ENCODE measurements at places on chromosomes 4 and X.

- no peak for DNase-seq
Measured at GRCh38 chr4:32826169-32826568, 2106.0 kb downstream of the PCDH7 start.

- no peak for DNase-seq
Measured at GRCh38 chr4:71663780-71664179, 120.1 kb downstream of the GC start.

GRCh38 chr4:82650868-82651267 lies 89.1 kb upstream of the TMEM150C start:
- no peak for DNase-seq

- no peak for DNase-seq
Measured at GRCh38 chrX:27575565-27575964, 14.6 kb upstream of the DCAF8L2 start.

DNA sequence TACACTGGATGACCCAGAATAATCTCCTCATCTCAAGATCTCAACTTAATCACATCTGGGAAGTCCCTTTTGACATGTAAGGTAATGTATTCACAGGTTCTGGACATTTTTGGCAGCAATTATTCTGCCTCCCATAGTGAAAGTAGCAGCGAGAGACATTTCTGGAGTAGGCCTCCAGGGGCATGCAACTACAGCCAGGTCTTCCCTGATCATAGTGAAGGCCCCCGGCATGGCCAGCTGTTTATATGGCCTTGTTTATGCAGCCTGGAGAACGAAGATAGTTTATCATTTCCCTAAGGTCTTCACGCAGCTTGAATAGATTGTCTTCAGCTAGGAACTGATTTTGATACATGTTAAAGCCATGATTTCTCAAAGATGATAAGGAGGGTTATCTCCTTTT lies 139.9 kb downstream of the RNF150 start:
- DNase-seq, result no peak

DNA sequence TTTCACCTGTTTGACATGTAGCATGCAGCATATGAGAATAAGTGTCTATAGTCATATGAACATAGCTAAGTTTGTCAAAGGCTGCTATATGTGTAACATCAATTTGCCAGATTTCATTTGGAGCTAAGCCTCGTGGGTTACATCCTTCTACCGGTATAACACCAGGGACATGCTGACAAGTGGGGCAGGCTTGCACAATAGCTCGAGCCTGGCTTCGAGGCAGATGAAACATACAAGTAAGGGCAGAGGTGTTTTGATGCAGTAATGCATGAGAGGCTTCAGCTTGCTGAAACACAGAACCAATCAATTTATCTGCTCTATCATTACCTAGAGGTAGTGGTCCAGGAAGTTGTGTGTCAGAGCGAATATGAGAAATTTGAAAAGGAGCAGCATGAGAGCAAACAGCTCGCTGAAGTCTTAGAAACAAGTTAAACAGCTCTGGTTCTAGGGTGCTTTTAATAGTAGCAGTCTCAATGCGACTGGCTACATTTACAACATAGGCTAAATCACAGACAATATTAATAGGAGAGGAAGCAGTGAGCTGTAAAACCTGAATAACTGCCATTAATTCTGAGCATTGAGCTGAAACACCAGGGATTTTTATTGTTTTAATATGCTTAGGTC lies 14.9 kb upstream of the UGDH start:
- no peak for DNase-seq

GRCh38 chr4:52298444-52298843 lies 247.3 kb downstream of the SPATA18 start:
- no peak for DNase-seq

GRCh38 chr4:75545526-75545925 lies 10.3 kb upstream of the ODAPH start:
- DNase-seq, result no peak

DNA sequence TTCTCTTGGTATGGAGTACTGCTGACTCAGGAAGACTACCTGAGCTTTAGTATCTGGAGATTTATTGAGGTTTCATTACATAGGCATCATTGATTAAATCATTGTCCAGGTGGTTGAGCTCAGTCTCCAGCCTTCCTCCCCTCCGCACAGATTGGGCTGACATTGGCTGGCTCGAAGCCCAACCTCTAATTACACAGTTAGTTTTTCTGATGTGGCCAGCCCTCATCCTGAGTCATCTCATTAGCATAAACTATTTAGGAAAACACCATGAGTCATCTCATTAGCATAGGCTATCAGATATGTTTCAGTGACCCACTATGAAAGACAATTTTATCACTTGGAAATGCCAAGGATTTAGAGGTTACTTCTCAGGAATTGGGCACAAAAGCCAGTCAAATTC lies 93.9 kb upstream of the ANKRD50 start:
- no peak for DNase-seq

DNA sequence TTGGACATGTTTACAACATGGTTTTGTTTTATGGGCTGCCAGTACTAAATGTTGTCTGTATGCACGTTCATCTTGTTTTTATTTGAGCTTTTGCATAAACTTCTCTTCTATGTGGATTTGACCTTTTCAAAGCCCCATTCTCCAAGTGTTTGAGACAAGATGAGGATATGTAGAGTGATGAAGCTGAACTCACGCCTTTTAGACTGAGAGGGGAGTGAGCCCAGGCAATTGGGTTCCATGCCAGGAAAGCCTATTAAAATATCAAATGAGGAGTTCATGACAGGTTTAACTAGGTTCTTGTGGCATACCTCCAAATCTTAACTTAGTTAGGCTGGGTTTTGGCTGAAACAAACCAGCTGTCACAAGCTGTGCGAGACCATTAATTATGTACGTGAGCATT lies 170.4 kb upstream of the LDB2 start:
- no peak for DNase-seq

DNA sequence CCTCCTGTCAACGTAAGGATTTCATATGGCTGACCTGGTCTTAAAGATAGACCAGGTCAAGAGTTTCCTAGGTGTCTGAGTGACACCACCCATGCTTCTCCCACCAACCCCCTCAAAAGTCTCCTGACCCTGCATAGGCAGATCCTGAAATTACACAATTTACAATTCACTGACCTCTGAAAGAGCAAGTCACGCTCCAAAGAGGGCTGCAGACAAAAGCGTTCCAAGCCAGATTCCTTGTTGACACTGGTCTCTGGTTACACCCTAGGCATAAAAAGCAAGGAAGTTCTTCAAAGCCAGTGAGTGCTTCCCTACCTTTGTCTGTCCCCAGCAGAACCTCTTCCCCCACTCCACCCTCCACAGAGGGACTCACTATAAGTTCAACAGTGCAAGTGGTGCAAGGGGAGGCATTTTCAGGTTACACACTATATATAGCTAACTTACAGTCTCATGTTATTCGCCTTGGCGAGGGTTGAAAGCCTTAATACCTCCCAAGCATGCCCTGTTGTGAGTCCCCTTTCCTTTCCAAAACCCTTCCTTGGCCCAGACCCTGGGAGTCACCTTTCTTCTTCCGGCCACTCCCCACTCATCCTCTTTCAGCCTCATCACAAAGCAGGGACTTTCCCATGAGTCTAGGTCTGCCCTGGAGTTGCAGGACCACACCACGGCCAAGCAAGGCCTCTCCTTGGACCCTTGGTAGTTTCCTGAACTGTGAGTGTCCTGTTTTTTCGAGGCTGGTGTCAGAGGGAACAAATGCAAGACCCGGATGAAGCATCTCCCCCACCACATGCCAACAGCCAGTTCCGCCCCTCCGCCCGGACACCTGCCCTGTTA lies 58.0 kb upstream of the KLF3 start:
- DNase-seq, result no peak

- DNase-seq, result no peak
Measured at GRCh38 chr4:123397144-123398065, 810 bp downstream of the SPRY1 start.

DNA sequence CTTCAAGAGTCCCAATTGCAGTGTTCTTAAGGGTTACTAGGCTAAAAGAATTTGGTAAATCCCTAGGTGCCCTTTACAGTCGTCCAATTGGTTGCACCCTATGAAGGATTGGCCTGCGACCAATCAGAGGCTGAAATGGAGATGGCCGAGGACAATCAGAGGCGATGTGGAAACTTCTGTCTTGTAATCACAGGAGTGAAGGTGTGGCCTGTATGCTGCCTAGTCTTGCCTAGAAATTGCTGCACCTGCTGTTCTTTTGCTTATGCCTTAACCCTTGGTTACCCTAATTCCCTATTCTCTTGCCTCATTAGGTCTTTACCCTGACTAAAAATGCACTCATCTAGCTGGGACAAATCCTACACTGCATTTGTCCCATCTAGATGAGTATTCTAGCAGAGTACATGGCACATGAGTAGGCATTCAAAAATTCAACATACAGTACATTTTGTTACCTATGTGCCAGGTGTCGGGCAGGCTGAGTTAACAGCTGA lies 1.0 kb upstream of the DCK start:
- no peak for DNase-seq

DNA sequence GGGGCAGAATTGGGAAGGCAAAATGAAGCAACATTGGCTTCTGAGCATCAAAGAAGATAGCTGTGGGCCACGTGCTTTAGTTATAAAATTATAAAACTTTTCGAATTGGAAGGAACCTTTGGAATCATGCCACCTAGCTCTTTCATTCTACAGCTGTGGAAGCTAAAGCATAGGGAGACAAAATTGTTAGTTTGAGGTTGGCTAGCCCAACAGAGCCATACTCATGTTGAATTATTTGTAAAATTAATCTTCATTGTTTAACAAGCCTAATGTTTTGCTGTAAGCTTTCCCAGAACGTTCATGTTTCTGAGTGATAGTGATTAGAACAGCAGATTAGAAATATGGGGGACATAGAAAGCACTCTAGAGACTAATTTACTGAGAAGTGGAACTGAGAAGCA lies 35.9 kb downstream of the HHIP start:
- DNase-seq, result no peak

DNA sequence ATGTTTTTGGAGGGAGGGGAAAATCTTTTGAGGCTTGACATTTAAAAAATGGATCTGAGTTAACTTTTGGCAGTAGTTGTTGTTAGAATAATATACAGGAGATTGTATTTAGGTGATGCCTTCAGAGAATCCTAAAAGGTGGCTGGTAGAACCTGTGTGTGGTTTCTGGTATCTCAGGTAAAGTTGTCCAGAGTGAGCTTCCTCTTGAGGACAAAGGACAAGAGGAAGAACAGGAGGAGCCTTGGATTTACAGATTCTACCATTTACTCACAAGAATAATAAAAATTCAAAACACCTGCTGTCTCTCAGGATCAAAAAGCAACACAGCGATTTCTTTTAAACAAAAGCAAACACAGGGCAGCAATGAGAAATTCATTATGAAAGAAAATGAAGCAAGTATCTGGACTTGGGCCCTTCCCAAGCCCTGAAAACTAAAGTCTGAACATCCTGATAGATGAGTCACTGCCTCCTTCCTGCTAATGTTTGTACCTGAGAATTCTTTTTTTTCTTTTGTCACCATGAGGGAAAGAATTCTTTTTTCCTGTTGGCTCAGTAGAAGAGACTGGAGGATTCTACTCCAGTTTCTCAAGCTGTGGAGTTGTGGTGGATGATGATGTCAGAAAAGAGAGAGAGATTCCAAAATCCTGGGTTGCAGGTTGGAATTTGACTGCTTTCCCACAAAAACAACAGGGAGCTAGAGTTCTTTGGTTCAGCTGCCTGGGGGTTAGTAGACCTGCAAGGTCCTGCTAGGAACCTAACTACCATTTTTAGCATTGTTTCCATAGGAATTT lies 31.5 kb upstream of the RAPGEF2 start:
- no peak for DNase-seq

- no peak for DNase-seq
Measured at GRCh38 chr4:530017-530781, 31.2 kb downstream of the PIGG start.
